Progenitor cell of endocrine pancreas (in vitro differentiated cells): ENCODE measurements at places on chromosomes 5 and 9.

- no peak for DNase-seq
Observed at GRCh38 chr5:89401012-89401411, 518.0 kb upstream of the MEF2C start.

DNA sequence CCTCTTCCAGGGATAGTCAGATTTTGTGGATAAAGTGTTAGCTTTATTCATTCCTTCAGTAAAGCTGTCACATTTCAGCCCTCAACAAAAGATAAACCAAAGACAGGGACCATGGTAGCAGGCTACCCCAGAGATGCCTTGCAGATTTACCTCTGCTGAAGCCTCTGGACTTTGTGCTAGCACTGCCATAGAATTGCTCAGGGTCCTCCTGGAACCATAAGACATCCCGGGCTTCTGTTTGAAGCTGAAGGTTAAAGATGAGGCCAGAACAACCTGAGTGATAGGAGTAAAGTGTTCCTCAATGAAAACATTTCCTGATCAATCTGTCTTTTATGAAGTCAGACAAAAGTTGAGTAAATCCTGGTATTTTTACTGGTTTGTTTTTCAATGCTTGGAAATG, 57.5 kb upstream of the ARL15 start:
- DNase-seq, result no peak

DNA sequence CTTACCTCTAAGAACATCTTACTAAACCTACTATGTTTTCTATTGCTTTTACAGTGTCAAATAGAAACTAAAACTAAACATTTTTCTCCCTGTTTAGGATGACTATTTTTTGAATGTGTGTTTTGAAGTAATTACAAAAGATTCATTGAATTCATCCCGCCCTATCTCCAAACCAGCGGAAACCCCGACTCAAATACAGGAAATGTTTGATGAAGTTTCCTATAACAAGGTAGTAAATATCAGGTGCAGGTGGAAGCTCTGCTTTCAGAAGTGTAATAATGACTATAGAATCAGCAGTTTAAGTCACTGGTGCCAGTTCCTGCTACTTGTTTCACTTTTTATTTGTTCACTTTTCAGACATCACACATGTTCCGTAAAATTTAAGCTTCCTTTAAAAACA, 20.0 kb downstream of the ERAP2 start:
- no peak for DNase-seq

- no peak for DNase-seq
Observed at GRCh38 chr9:132077881-132078698, 1.6 kb downstream of the MED27 start.

GRCh38 chr9:121451586-121451985, 48.1 kb downstream of the GGTA1 start:
- DNase-seq, result no peak

DNA sequence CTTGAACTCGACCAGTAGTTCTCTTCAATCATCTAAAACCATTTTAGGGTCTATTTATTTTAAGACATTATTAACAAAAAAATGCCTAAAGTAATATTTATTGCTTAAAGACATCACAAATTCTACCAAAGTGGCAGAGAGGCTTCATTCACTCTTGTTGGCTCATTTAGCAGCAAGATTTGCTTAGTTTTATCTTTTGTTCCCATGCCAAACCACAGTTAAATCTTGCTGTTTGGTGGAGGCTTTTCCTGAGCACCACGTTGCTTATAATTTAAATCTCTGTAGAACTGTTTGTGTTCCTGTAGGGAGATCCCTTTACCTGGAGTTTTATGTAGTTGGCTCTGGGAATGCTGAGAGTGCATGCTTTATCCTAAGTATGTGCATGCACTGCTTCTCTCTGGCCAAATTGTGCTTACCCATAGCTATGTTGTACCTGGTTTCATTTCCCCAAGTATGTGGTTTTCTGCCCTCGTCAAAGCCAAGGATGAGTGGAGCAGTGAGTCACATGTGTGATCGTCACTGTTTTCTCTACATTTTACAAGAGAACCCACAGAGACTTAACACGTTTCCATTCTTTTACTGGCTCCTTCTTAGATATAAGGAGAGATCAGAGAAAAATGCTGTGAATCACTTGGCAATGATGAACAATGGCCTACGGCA, 42.1 kb upstream of the MAST4 start:
- DNase-seq, result no peak

GRCh38 chr5:88807327-88807726, 75.7 kb downstream of the MEF2C start:
- DNase-seq, result no peak

GRCh38 chr5:32543291-32543690, 42.1 kb upstream of the SUB1 start:
- no peak for DNase-seq

DNA sequence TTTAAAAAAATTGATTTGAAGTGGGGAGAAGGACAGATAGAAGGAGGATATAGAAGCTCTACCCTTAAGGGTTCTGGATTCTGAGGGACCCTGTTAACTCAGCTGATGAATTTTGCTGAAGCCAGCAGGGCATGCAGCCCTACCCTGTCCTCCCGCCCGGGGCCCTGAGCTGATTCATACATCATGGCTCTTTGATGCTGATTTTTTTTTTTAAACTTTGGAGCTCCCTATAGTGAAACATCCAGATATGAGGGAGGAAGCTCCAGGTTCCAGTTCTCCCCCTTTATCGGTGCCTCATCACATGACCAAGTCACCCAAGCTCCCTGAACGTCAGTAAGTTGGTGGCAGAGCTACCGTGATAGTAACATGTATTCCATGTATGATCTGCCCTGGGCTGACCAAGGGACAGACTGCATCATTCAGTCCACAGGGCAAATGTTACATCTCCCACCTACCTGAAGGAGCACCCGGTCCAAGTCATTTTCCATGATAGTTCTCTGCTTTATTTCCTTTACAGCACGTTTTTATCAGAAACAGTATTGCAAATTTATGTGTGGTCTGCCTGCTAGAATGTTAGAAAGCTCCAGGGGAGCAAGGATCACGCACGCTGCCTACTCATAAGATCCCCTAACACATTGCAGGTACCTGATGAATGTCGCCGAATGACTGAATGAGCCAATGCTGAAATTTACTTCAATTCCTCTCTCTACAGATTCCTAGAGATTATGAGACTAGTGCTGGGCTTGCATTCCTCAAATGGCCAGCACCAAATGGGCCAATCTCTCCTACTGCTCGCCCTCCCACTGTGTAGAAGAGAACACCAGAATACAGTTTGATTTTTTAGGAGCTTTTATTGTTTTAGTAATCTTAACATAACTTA, 25.9 kb downstream of the SPARC start:
- DNase-seq, result no peak

GRCh38 chr5:180792965-180793287, 9.7 kb downstream of the MGAT1 start:
- DNase-seq, result no peak

DNA sequence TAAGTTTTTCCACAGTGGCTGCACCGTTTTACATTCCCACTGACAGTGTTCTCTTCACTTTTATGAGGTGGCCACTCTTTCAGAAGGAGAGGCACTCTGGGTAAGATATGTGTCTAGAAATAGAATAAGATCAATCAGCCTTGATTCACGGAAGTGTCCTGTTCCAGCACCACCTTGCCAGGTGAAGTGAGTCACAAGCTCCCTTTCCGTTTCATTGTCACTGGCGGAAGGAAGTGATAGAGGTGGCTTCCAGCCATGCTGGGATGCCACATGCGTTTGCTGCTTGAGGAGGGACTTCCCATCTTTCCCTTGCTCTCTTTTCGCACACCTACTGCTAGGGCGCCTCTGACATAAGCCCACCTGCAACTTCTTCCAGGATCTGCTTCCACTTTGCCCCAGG, 217.1 kb downstream of the PIK3R1 start:
- no peak for DNase-seq
